ENCODE measurements at places on chromosomes 11 and 22.

DNA sequence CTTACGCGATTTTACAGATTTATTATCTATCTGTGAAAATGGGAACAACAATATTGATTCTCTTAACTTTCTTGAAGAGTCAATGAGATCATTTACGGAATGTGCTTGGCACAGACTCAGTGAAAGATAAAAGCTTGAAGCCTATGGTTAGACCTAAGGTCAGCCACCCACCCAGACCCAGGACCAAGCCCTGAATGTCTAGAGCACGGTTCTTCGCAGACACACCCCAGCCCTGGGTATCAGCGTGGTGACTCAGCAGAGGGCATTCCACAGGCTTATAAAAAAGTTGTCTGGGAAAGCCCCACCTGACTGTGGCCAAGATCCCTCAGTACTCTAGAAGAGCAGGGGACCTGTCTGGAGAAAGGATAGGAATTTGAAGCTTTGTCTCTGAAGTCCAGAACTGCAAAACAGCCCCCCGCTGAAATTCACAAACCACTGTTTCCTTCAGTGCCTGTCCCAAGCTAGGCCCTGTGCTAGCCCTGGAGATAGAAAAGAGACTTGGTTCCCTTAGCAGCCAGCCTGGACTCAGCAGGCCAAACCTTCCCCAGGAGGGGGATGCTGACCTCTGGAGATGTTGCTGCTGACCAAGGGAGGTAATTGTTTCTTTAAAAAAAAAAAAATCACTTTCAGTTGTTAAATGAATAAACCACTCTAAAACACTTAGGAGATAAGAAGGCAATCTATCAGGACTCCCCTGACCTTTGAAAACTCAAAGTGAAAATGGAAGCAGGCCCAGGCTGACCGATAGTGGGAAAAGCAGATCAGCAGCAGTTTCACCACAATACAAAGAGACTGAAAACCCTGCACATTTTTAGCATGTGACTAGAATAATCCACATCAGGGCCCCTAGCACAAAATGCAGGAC lies 114.0 kb downstream of the ABTB2 start:
- DNase-seq: no peak

- no peak for DNase-seq
Observed at GRCh38 chr11:73298233-73298632, 9.8 kb upstream of the ARHGEF17 start.

- no peak for DNase-seq
Observed at GRCh38 chr11:123143921-123144320, 51.1 kb downstream of the CLMP start.

DNA sequence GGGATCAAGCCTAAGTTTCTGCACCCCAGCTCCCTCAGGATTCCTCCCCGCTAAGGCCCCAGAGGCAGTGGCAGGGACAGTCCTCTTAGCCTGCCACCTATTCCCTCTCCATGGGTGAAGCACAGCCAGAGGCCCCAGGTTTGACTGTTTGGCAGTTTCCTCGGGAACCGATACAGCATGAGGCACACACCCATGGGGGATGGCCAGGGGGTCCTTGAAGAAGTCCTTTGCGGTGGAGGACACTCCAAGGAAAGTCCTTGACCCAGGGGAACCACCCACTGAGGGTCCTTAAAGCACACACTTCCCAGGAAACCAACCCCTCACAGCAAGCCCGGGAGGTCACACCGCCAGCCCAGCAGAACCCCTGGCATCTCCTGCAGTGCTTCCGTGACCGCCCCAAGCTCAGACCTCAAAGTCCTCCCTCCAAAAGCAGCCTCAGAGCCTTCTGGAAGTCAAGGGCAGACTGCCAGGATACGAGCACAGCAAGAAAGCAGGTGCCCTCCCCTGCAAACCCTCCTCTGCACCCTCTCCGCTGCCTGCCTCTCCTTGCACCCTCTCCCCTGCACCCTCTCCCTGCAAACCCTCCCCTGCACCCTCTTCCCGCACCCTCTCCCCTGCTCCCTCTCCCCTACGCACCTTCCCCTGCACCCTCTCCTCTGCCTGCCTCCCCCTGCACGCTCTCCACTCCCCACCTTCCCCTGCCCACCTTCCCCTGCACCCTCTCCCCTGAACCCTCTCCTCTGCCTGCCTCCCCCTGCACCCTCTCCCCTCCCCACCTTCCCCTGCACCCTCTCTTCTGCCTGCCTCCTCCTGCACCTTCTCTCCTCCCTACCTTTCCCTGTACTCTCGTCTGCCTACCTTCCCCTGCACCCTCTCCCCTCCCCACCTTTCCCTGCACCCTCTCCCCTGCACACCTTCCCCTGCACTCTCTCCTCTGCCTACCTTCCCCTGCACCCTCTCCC lies 1.4 kb downstream of the SIGIRR start:
- DNase-seq: no peak

- DNase-seq: no peak
Observed at GRCh38 chr11:91538065-91538464, 686.6 kb upstream of the FAT3 start.

DNA sequence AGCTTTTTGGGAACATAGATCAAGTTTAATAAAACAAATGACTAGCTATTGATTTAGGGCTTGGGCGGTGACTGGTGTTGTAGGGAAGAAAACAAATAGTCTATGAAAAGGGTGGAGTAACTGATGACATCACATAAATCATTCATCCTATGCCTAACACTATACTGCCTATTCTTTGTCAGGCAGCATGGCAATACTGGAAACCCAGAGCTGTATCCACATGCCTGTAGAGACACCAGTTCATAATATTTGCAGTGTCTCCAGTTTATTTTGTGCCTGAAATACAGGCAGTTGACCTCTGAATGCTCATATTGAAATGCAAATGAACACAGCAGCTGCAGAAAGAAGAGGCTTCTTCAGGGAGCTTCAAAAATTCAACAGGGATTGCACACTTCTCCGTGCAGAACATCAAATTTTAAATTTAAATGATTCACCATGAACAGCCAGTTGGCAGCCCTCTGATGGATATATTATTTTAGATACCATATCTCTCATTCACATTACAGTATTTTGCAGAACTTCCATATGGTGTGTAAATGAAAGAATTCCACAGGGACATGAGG lies 283.1 kb upstream of the CTSC start:
- DNase-seq: no peak

DNA sequence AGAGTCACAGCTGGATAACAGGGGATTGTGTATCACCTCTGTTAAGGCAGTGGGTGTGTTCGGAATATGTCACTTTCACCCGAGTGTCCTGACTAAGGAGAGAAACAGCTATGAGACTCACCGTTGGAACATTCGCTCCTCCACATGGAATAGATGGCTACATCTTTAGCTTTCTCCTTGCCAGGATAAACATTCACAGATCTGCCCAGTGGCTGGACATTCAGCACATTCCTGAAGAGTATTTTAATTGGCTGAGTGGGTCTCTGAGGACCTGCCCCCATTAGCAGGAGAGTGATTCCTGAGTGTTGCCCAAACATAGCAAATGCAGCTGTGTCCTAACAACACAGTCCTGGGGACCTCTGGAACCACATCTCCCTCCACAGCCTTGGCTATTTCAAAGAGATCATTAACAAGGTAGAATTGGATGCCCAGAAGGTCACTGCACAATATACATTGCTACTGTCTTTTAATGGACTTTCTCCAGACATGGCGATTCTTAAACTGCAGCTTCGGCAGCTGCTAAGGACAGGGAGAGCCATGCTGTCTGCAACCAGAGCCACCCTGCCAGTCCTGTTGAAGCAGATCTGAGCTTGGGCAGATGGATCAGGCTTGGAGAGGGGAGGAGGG lies 435.0 kb upstream of the CADM1 start:
- DNase-seq: no peak

DNA sequence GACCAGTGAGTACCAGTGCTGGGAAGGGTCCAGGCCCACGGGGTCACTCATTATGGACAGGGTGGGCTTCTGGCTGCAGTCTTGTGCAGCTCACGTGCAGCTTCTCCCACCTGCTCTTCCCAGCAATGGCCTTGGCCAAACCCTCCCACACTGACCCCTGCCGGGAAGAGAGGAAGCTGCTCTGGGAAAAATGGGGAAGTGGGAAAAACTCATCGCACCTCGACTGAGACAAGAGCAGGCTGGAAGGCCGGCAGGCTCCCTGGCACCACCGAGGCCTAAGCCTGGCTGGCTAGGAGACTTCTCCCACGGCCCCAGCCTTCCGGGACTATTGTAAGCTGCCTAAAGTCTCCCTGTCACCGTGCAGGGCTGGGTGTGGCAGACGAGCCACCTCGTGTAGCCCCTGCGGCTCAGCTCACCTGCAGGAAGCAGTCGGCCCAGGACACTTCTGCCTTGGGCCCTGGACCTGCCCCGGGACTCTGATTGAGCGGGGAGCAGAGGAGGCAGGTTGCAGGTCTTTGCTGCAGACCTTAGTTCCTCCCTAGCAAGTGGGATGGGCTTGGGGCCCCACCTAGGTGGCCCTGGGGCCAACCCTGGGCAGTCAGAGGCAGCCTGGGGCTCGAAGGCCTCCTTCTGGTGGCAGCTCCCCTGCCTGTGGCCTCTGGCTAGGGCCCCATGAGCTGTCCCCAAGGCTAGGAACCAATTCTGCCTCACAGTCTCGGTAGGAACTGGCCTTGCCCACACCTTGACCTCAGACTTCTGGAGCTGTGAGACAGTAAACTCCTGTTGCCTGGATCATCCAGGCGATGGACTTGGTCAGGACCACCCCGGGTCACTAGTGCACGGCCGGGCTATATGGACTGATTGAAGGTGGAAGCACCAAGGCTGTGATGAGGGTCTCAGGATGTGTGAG lies 23.1 kb downstream of the MRGPRG start:
- no peak for DNase-seq

- no peak for DNase-seq
Observed at GRCh38 chr22:17106785-17107546, 14.2 kb downstream of the TMEM121B start.

- no peak for DNase-seq
Observed at GRCh38 chr11:83779876-83780275, 493.7 kb upstream of the CCDC90B start.

DNA sequence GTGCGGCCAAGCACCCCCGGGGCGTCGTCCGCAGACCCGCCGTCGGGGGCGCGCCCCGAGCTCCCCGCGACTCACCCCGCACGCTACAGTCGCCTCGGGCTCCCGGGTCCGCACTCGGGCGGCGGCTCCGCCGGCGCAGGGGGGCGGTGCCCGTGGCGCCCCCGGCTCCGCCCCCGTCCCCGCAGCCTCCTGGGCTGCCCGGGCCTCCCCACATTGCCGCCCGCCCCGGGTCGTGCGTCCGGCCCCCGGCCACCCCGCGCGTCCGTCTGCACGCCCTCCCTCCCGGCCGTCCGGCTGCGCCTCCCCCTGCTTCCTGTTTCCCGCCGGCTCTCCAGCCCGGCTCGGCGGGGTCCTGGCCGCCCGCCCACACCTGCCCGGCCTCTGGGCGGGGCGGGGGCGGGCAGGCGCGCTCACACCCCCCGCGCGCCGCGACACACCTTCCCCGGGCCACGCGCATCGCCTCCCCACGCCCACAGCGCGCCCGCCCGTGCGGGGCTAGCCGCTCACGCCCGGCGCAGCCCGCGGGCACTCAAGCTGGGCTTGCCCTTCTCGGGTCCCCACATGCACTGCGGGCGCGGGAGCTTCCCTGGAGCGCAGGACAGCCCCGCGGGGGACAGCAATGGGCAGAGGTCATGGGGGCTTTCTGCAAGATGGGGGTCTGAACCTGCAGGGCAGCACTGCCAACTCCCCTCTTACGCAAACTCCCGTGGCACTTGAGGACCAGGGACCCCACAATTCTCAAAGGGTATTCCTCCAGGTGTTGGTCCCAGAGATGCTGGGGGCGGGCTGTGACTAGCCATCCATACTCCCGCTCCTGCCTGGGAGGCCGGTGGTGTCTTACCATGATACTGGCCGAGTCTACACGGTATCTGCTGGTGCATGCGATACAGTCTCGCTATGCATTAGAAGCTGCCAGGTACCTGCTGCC lies at the start of gene CARD10:
Gene CARD10 (minus strand): TSS at position 148 of the 928 bp plus-strand sequence. CDS start 215 bp downstream, outside the sequence.
- DNase-seq: no peak

GRCh38 chr11:69950120-69950519 lies 128.0 kb upstream of the ANO1 start:
- no peak for DNase-seq

DNA sequence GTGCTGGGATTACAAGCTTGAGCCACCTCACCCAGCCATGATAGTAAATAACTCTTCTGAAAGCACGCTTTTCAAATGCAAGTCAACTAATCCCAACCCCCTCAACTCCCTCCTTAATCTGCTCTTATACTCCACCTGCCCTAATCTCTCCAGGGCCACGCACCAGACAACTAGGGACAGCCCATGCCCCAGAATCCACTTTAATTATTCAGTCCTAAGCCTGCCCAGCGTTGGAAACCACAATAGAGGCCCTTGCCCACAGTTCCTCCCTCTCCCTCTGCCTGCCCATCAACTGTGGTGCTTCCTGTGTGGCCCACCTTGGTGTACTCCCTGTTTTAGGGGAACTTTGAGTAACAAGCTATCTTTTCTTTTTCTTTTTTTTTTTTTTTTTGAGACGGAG lies 2.7 kb upstream of the VPREB3 start:
- DNase-seq: no peak

- DNase-seq: no peak
Observed at GRCh38 chr11:115458877-115459276, 45.3 kb downstream of the CADM1 start.

DNA sequence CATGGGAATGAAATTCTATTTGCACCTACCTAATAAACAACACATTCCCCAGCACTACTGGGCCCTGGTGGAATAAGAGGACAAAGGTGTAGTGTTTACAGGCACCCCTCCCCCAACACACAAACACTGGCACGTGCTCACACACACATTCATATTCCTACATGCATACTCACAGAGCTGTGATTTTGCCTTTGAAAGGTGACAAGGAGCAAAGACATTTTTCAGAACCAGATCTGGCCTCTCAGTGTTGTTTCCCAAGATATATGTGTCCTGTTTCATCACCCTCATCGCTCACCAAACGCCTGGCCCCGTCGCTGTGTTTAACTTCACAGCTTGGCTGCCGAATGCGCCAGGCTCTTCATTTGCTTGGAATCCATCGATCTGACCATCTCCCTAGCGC lies 292.6 kb downstream of the NTM start:
- no peak for DNase-seq

- DNase-seq: peak; percentile 32
Observed at GRCh38 chr11:70122490-70123198, 44.5 kb downstream of the ANO1 start.

DNA sequence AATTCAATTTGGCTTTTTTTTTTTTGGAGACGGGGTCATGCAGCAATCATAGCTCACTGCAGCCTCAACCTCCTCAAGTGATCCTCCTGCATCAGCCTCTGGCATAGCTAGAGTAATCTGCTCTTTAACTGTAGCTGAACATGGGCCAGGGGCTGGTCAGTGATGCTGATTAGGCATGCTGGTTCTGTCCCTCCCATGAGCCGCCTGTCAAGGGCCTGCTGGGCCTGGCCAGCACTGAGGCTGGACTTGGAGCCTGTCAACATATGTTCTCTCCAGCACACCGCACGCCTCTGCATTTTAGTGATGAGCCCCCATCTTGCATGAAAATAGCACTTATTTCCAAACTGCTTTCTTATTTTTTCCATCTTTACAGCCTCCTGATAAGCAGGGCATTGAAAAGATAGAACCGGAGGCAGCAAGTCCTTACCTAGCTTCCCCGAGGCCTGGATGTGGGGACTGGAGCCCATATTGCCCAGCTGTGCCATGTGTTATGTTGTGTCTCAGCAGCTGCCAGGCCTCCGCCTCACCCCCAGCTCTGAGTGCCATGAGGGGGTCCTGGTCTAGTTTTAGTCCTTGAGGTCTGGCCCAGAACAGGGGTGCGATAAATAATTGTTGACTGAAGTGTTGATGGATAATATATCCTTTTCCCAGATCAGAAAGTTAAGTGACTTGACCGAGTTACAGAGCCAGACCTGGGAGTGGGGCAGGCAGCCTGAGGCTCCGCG lies 80.0 kb downstream of the CTTN start:
- DNase-seq: no peak

Data from NCI-H2171 (cell line).